ENCODE measurements at places on chromosomes 7 and 10.

DNA sequence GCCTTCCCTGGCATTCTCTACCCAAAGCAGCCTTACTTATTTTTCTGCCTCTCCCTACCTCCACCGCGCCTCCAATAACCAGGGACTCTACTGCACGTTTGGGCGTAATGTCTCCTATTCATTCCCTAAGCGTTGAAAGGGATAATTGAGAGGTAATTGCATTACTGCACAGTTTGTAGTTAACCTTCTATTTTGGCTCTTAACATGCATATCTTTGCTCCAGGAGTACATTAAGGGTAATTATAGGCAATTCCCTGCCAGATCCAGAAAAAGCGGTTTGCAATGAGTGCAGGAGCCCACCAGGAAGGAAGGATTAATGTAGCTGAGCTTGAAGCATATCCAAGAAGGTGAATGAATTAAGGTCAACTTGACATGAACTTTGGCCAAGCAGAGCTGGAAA lies 558.4 kb downstream of the TYW1 start:
- DNase-seq: peak; percentile 40

- no peak for DNase-seq
Measured at GRCh38 chr10:57790703-57791102, 477.0 kb downstream of the IPMK start.

- no peak for DNase-seq
Measured at GRCh38 chr7:155356323-155357105, 58.8 kb downstream of the INSIG1 start.

DNA sequence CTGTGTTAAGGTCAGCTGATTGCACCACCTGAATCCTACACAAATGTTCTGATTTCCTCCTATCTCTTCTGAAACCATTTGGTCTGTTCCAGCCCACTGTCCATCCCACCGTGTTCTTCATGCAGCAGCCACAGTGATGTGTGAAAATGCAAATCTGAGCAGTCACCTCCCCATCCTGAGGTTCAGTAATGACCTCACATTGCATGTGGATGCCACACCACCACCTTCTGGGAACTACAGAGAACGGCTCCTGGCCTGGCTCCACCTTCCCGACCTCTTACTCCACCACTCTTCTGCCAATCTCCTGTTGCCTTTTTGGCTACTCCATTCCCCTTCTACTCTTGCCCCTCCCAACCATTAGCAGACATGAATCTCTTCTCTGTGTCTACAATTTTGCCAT lies 244.4 kb downstream of the TNS3 start:
- DNase-seq: no peak

DNA sequence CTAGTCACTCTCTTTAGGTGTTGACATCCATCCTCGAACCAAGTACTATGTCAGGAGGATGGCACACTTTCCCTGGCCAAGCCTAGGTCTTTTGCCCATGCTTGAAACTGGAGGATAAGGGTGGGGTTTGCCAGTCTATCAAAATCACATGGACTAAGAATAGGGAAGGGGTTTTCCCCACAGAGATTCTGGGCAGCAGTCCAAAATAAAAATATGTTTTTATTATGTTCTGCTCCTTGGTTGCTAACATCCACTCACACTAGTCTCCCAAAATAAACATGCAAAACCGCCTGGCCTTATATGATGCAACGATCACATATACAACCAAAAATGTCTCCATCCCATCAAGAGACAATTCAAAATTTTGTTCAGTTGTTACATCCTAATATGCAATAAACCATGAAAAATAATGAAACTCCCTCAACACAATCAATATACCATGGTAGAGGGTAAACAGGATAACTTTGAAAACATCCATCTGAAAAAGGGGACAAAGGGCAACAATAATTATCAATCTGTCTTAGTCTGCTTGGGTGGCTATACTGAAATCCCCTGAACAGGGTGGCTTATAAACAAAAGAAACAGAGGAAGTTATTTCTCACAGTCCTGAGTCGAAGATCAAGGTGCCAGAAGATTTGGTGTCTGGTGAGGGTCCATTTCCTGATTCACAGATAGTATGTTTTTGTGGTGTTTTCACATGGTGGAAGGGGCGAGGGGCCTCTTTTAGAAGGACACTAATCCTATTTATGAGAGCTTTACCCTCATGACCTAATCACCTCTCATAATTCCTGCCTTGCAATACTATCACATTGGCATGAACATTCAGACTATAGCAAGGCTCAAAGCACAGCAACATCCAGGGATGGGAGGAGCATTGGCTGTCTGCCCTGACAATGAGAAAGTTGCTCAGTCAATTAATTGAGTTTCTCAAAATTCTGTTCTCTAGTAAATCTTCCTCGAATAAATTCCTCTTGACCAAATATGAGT lies 159.3 kb downstream of the ETV1 start:
- DNase-seq: peak; percentile 61

- DNase-seq: peak; percentile 57
Measured at GRCh38 chr10:28284126-28284525, 18.7 kb downstream of the MPP7 start.

GRCh38 chr7:67896721-67897120 lies 900.1 kb downstream of the TYW1 start:
- no peak for DNase-seq

DNA sequence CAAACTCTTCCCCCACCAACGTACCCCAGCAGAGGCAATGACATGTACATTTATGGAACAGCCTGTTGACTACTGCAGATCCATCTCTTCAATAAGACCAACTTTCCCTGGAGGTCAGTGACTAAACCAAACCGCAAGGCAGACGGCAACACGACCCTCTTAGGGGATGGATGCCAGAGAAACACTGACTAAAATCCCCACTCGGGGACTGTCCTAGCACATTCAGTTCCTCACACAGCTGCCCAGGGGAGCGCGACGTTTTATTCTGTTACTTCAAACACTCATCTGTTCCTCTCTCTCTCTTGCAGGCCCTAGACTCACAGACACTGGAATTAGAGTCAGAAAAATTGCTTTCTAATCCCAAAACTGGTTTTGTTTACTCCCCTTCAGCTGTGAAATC lies 146.5 kb upstream of the PRSS1 start:
- peak; percentile 7 for DNase-seq

- no peak for DNase-seq
Measured at GRCh38 chr7:14069961-14070360, 80.5 kb upstream of the ETV1 start.

- DNase-seq: peak; percentile 67
Measured at GRCh38 chr10:122703483-122704448, 4.1 kb upstream of the C10orf120 start.

DNA sequence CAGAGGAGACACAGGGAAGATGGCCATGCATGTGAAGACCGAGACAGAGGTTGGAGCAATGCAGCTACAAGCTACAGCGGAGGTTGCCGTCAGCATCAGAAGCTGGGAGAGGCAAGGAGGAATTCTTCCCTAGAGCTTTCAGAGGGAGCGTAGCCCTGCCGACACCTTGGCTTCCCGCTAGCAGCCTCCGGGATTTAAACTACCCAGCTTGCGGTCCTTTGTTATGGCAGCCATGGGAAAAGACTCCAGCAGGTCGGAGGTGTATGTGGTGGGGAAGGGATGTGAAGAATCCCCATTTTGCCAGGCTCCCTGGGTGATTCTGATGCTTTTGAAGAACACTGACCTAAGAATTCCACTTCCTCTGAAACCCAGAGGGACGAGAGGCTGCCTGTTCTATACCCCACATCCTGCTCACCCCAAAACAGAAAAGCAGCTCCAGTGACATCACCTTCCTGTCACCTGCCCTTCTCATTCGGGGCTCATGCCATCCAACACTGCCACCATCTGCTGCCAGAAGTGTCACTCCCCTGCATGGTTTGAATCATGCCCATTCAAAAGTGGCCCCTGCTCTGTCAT lies 3.3 kb upstream of the SEPHS1 start:
- no peak for DNase-seq

DNA sequence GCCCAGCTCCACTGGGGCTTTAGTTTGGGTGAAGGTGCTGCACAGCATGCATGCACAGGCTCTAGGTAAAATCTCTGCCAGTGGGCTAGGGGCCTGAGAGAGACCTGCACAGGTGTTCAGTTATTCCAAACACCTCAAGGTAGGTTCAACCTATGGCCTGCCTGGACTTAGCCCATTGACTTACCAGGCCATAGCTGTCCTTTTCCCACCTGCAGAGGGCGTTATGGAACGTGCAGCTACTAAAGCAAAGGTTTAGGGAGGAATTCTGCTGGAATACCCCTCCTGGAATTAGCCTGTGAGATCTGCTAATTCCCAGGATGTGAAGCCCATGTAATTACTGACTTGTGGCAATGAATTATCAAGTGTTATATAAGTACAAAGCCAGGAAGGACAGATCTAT lies 3.6 kb downstream of the VWC2 start:
- DNase-seq: no peak

DNA sequence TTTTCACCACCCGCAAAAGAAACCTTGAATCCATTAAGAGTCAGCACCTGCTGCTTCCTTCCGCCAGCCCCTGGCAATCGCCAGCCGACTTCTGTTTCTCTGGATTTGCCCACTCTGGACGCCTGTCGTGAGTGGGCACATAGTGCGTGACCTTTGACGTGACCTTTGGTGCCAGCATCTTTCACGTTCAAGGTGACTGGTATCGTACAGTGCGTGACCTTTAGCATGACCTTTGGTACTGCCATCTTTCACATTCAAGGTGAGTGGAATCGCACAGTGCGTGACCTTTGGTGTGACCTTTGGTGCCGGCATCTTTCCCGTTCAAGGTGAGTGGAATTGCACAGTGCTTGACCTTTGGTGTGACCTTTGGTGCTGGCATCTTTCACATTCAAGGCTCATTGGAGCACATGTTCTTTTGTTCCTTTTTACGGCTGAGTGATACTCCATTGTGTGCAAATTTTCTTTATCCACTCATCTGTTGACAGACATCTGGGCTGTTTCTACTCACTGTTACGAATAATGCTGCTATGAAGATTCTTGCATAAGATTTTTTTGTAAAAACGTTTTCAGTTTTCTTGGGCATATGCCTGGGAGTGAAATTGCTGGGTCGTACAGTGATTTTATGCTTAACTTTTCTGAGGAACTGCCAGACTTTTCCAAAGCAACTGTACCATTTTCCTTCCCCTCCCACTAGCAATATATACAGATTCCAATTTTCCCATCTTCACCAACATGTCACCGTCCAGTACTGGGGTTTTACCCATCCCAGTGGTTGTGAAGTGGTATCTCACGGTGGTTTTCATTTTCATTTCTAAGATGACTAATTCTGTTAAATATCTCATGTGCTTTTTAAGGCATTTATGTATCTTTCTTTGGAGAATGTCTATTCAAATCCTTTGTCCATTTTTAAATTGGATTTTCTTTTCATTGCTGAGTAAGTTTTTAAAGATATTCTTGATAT lies 145.3 kb downstream of the DIP2C start:
- no peak for DNase-seq

DNA sequence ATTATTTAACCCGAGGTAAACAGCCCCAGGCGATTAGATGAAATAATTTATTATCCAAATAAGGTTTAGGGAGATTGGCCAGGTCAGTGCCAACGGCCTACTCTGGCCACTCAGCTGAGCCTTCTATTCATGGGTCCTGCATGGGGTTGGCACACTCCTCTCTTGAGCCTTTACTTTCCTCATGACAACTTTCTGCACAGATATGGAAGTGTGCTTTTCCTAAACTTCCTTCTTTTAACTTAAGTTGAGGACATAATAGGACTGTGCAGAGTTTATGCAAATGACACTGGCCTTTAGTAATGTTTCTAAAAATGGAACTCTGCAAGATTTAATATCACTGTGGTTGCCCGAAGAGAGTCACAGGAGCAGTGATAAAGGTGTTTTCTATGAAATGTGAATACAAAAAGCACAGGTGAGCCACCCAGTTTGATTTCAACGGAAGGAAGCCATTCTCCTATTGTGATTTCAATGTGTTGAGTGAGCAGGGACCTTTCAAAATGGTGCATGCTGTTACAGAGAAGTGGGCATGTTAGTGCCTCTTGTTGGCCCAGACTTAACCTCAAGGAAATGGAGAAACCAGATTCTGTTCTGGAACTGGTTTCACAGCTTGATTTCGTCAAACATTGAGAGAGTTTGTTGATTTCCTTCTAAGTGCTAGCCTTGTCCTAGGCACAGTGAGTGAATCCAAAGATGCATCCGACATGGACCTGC lies 55.7 kb downstream of the LYZL2 start:
- DNase-seq: no peak

- DNase-seq: no peak
Measured at GRCh38 chr10:11865561-11865960, 42.4 kb downstream of the PROSER2 start.

DNA sequence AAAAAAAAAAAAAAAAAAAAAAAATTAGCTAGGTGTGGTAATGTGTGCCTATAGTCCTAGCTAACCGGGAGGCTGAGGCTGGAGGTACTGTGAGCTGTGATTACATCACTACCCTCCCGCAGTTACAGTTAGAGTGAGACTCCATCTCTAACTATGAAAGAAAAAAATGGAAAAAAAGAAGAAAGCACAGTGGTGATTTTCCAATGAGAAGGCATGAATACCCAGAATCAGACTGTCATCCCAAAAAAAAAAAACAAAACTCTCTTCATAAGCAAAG lies 269.9 kb upstream of the MKLN1 start:
- no peak for DNase-seq

GRCh38 chr7:120089968-120090367 lies 183.0 kb upstream of the KCND2 start:
- no peak for DNase-seq

- no peak for DNase-seq
Measured at GRCh38 chr7:5701085-5701914, 80.2 kb downstream of the RNF216 start.

DNA sequence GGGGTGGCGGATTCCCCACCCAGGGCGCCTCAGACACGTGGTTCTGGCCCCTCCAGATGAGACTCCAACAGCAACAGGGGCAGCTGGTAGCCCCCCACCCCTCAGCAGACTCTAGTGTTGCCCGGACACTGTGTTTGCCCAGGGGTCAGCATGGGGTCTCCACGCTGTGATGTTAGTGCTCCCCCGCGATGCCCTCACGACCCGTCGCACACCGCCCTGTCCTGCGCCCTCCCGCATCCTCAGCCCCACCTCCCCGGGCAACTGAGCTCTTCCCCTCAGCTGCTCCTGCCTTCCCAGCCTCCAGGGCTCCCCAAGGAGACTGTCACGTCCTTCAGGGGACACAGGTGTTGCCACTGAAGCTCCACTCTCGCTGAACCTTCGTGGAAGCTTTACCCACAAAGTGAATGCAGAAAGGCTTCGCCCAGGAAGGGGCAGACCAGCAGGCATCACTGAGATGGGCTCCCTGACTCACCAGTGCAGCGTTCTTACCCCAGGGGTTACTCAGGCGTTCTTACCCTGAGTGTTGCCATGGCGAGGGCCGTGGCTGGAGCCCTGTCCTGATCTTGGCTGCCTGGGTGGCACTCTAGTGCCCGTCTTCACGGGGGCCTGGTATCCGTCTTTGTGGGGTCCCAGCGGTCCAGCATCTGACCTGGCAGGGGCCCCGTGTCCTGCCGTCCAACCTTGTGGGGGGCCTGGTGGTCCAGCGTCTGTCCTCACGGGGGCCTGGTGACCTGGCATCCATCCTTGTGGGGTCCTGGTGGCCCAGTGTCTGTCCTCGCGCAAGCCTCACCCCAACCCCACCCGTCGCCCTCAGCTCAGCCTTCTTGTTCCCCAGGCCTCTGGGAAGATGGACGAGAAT lies 14.6 kb downstream of the DPYSL4 start:
- DNase-seq: no peak

- DNase-seq: peak; percentile 37
Measured at GRCh38 chr10:102677331-102678067, 33.2 kb downstream of the TRIM8 start.

- no peak for DNase-seq
Measured at GRCh38 chr10:124231168-124232155, 138.1 kb upstream of the CHST15 start.

Data from tongue (tissue), 3 donors.